Small intestine (tissue), 16 donors: ENCODE measurements at places on chromosomes 3 and 15. TPM values are rescaled to one million over a fixed set of nuclear protein-coding genes. Genes with fewer than 3 reads are reported as not detected.

GRCh38 chr15:60407415-60407805 is 9.6 kb upstream of the ANXA2 start:
- peaks cover 12% of the 10 kb centered on the region for H3K4me1 ChIP-seq
- DNase-seq, result no peak
- H3K36me3 ChIP-seq, result no peaks in the 10 kb centered on the region
- H3K27ac ChIP-seq, result no peak overlapping the region
- H3K4me3 ChIP-seq, result no peak overlapping the region

- H3K4me3 ChIP-seq, result no peak overlapping the region
- no peaks in the 10 kb centered on the region for H3K36me3 ChIP-seq
- DNase-seq, result no peak
- H3K4me1 ChIP-seq, result no peaks in the 10 kb centered on the region
Observed at GRCh38 chr15:49964551-49964950, 154.5 kb downstream of the ATP8B4 start.

- no peaks in the 10 kb centered on the region for H3K4me1 ChIP-seq
- H3K4me3 ChIP-seq, result no peak overlapping the region
- H3K36me3 ChIP-seq, result peaks cover 31% of the 10 kb centered on the region
- peaks cover 2% of the 10 kb centered on the region for H3K27me3 ChIP-seq
Observed at GRCh38 chr3:53570081-53570480, 75.7 kb downstream of the CACNA1D start.

GRCh38 chr3:105459566-105460290 is 93.0 kb downstream of the ALCAM start:
- no peak overlapping the region for H3K27ac ChIP-seq
- no peak overlapping the region for H3K4me3 ChIP-seq

DNA sequence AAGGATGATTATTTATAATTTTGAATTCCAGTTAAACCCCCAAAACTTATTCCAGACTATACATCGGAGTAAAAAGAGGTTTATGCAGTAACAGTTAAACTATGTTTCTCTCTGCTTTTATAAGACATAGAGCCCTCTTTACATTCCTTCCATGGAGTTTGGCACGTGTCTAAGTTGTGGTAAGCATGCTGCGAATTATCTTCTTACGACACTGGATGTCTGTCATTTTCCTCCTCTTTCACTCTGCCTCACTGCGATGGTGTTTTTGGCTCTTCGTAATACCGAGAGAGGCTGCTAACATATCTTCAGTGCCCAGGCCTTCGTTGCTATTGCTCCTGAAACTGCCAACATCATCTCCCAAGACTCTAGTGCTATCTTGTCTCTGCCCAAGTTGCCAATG is 83.9 kb upstream of the TGFBR2 start:
- H3K4me3 ChIP-seq, result no peak overlapping the region
- H3K27ac ChIP-seq, result no peak overlapping the region
- H3K36me3 ChIP-seq, result no peaks in the 10 kb centered on the region
- no peaks in the 10 kb centered on the region for H3K27me3 ChIP-seq
- H3K4me1 ChIP-seq, result no peaks in the 10 kb centered on the region

DNA sequence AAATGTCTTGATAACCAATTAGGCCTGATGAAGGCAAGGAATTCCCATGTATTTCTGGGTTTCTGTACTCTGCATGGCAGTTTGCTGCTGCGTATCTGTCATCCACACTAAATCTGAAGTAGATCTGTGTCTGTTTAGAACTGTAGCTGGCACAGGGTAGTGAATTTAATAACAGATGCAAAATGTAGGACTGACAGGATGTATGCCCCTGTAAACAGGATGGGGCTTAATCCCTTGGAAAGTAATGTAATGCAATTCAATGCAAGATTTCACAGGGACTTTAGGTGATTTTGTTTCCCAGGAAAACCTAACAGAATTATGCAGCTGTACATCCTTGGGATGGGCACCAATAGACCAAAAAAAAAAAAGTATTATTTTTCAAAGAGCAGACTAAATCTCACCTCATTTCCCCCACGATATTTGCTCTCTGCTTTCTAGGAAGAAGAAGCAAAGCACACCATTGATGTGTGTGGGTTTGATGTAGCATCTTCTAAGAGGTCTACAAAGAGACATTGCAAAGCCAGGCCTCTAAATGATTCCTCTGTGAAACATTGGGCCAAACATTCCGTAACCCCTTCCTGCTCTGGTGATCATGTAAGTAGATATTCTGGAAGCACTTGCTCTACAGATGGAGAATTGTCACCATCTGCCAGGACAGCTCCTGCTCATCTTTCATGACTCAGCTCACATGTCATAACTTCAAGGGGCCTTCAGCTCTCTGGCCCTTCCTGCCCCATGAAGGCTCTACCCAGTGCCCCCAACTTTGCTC is 464.3 kb upstream of the RGMA start:
- no peaks in the 10 kb centered on the region for H3K36me3 ChIP-seq
- no peak overlapping the region for H3K27ac ChIP-seq
- no peak for DNase-seq
- H3K4me1 ChIP-seq, result no peaks in the 10 kb centered on the region
- H3K4me3 ChIP-seq, result no peak overlapping the region

- no peaks in the 10 kb centered on the region for H3K4me1 ChIP-seq
- no peak overlapping the region for H3K27ac ChIP-seq
- no peaks in the 10 kb centered on the region for H3K27me3 ChIP-seq
- no peaks in the 10 kb centered on the region for H3K36me3 ChIP-seq
Observed at GRCh38 chr3:77530870-77531269, 491.0 kb downstream of the ROBO2 start.

DNA sequence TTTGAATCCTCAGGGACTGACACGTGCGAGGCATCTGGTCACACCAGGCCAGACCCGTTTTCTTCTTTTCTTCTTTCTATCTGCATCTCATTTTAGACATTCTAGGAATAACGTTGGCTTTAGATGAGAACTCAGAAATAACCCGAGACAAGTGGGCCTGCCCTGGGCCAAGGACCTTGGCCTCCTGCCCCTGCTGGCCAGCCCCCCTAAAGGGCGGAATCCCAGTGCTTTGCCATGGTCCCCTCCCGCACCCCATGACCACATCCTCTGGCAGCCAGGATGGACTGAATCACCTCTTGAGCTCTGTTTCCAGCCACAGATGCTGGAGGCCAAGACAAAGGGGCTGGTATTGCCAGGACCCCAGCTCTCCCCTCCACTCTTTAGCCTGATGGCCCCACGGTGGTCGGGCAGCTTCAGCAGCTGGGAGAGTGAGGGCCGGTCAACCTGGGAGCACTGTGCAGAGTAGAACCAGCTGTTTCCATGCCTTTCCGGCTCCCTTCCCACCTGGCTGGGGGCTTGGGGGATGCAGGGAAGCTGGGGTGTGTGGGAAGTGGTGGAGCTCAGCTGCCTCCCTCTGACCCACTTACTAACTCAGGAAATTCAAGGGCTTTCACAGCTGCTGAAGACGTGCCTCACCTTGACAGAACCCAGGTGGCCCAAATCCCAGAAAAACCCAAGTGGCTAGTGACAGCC is 190.9 kb downstream of the FAM43A start:
- H3K4me3 ChIP-seq, result no peak overlapping the region
- no peak overlapping the region for H3K27ac ChIP-seq
- H3K4me1 ChIP-seq, result peaks cover 5% of the 10 kb centered on the region
- no peaks in the 10 kb centered on the region for H3K27me3 ChIP-seq

DNA sequence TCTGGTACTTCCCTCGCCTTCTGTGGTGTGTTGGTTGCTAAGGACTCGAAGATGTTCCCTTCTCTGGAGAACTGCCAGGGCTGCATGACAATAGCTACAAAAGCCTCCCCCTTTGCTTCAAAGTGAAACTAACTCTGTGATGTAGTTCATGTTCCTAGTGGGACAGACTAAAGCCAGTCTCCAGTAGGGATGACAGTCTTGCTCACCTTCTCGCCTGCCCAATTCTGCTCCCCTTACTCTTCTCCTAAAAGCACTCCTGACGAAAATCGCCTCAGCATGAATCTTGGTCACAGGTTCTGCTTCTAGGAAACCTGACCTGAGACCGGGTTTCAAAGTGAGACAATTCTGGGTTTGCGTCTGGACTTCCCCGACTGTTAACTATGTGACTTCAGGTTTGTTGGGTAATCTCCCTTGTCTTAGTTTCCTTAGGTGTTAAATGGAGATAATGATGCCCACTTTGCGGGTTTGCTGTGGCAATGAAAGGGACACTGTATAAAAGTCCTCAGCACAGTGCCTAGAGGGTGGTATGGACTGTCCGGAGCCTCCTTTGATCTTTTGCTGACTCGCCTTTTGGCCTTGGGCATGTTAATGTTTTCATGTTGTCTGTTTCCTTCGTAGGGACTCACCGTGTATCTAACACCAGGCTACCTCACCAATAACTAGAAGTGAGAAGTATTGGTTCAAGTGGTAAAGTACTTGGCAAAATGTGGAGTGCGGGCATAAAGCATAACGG is 24.9 kb upstream of the THRB start:
- no peak overlapping the region for H3K27ac ChIP-seq
- no peaks in the 10 kb centered on the region for H3K36me3 ChIP-seq
- DNase-seq, result peak; percentile 46
- no peaks in the 10 kb centered on the region for H3K4me1 ChIP-seq
- H3K4me3 ChIP-seq, result no peak overlapping the region

GRCh38 chr3:18447720-18448119 is 22.6 kb upstream of the SATB1 start:
- no peak overlapping the region for H3K27ac ChIP-seq
- no peak overlapping the region for H3K4me3 ChIP-seq
- no peaks in the 10 kb centered on the region for H3K36me3 ChIP-seq
- DNase-seq, result no peak
- H3K27me3 ChIP-seq, result peaks cover 2% of the 10 kb centered on the region

GRCh38 chr15:63972801-63973200 is 73.5 kb downstream of the DAPK2 start:
- H3K36me3 ChIP-seq, result peaks cover 3% of the 10 kb centered on the region
- H3K4me3 ChIP-seq, result no peak overlapping the region
- no peak for DNase-seq
- H3K27ac ChIP-seq, result peak overlapping the region; percentile 3
- peaks cover 73% of the 10 kb centered on the region for H3K4me1 ChIP-seq
- no peaks in the 10 kb centered on the region for H3K27me3 ChIP-seq

The BTLA gene
- 0.55 TPM for polyA plus RNA-seq

DNA sequence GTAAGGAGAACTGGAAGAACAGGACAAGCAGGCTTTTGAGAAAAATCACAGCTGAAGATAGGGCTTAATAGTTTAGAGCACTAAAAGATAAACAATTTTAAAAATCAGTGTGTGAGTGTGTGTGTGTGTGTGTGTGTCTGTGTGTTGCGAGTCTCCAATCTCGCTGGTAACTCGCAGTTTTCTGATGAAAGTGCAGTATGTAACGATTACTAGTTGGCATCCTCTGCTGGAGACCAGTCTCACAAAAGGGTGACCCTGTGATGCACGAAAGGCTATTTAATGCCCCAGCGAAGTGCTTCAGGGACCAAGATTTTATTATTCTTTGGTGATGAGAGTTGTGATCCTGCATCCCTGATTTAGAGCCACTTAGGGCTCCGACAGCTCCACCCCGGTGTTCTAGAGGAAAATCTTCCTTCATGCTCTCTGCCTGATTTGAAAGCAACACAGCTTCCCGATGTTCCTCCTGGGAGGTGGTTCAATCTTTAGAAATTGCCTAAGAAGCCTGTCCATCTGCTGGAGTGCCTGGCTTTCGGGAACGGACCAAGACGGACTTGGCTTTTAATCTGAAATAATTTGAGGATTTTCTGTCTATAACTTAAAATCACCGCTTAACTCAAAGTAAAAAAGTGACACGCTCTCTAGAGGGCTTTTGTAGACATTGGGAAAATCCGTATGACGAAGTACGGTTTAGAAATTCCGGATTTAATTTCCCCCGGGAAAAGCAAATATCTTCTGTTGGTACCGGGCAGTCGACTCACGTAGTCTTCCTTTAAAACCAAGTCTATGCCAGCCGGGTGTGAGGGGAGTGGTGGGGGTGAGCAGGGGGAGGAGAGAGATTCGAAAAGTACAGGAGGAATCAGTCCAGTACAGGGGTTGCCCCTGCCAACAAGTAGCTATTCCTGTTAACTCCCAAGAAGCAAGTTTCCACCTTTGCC is 1.1 kb upstream of the ALCAM start:
- no peaks in the 10 kb centered on the region for H3K27me3 ChIP-seq
- peak; percentile 30 for DNase-seq
- peak overlapping the region; percentile 93 for H3K27ac ChIP-seq
- H3K36me3 ChIP-seq, result no peaks in the 10 kb centered on the region
- H3K4me1 ChIP-seq, result peaks cover 11% of the 10 kb centered on the region

The GHSR gene
- polyA plus RNA-seq, result not detected

GRCh38 chr3:64160000-64160695 is 65.1 kb downstream of the PRICKLE2 start:
- H3K36me3 ChIP-seq, result peaks cover 11% of the 10 kb centered on the region
- no peak overlapping the region for H3K27ac ChIP-seq
- peak; percentile 34 for DNase-seq
- no peaks in the 10 kb centered on the region for H3K4me1 ChIP-seq

GRCh38 chr3:39121621-39122020 is 14.1 kb downstream of the TTC21A start:
- no peaks in the 10 kb centered on the region for H3K27me3 ChIP-seq
- no peaks in the 10 kb centered on the region for H3K4me1 ChIP-seq
- H3K4me3 ChIP-seq, result no peak overlapping the region
- DNase-seq, result no peak

GRCh38 chr3:64495121-64495780 is 192.5 kb downstream of the ADAMTS9 start:
- no peaks in the 10 kb centered on the region for H3K4me1 ChIP-seq
- H3K4me3 ChIP-seq, result no peak overlapping the region
- H3K27me3 ChIP-seq, result peaks cover 6% of the 10 kb centered on the region
- no peak for DNase-seq
- no peaks in the 10 kb centered on the region for H3K36me3 ChIP-seq

The CKMT1A gene
- 97.0 TPM for polyA plus RNA-seq

The FAH gene
- 54.9 TPM for polyA plus RNA-seq

- no peaks in the 10 kb centered on the region for H3K36me3 ChIP-seq
- H3K27me3 ChIP-seq, result no peaks in the 10 kb centered on the region
- no peak for DNase-seq
Observed at GRCh38 chr3:159216311-159216710, 414.5 kb downstream of the MFSD1 start.

DNA sequence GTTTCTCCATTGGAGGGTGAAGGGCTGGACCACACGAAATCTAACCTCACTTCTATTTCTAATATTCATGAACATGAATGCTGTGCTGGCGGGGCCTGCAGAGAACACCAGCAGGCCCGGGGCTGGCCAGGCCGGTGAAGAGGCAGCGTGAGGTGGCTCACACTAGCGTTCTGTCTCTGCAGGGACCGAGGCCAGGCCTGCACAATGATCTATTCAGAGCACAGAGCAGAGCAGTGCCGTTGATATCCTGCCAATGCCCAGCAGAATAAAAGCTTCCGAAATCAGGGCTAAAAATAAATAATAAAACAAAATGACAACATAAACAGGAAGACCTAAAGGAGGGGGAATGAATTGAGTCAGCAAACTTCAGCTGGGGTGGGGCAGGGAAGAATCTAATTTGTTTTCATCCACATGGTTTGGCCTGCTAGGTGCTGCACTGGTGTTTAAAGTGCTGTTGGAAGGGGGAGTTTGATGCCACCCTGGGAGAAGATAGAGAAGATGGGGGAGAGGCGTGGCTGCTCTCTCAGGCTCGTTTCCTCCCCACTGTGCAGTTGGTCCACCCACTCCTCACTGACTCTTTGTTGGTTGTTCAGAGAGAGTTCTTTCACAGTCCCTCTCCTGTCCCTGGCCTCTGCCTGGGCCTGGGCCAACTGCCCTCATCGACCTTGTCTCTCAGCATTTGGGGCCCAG is 837.1 kb downstream of the AGBL1 start:
- no peaks in the 10 kb centered on the region for H3K27me3 ChIP-seq
- H3K36me3 ChIP-seq, result no peaks in the 10 kb centered on the region
- H3K27ac ChIP-seq, result no peak overlapping the region
- no peaks in the 10 kb centered on the region for H3K4me1 ChIP-seq
